Neural crest cell (in vitro differentiated cells): ENCODE measurements at places on chromosomes 5 and 9. TPM values are rescaled to one million over a fixed set of nuclear protein-coding genes. Genes with fewer than 3 reads are reported as not detected.

- no peaks in the 10 kb centered on the region for H3K36me3 ChIP-seq
- H3K27me3 ChIP-seq: peaks cover 20% of the 10 kb centered on the region
- H3K4me3 ChIP-seq: no peak overlapping the region
Observed at GRCh38 chr9:32644698-32645097, 9.2 kb upstream of the TAF1L start.

DNA sequence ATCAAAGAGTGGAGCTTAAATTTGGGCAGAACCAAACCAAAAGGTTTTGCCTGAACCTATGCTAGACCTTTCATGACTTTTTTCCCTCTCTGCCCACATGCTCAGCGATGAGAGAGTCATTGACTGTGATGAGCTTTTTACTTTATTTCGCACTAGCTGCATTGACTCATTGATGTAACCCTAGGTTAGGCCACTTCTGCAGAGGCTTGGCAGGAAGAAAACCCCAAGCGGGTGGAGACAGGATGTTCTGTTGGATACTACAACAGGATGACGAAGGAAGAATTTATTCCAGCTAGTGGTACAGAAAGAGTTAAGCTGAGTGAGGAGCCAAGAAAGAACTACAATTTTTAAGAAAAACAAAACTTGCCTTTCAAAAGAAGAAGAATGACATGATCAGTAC lies 18.4 kb downstream of the AGXT2 start:
- H3K36me3 ChIP-seq: no peaks in the 10 kb centered on the region
- DNase-seq: no peak
- no peak overlapping the region for H3K4me3 ChIP-seq
- peaks cover 3% of the 10 kb centered on the region for H3K27me3 ChIP-seq

IFNK gene
- total RNA-seq: not detected in 2 replicates

DNA sequence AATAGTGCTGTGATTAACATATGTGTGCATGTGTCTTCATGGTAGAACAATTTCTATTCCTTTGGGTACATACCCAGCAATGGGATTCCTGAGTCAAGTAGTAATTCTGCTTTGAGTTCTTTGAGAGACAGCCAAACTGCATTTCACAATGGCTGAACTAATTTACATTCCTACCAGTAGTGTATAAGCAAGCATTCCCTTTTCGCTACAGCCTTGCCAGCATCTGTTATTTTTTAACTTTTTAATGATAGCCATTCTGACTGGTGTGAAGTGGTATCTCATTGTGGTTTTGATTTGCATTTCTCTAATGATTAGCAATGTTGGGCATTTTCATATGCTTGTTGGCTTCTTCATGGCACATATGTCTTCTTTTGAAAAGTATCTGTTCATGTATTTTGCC lies 308.5 kb downstream of the ARRDC3 start:
- H3K27ac ChIP-seq: no peak overlapping the region
- no peak overlapping the region for H3K4me3 ChIP-seq
- peaks cover 7% of the 10 kb centered on the region for H3K4me1 ChIP-seq
- DNase-seq: no peak

PCDHB10 gene
- 5.2 and 5.5 TPM in 2 replicates for total RNA-seq

- no peaks in the 10 kb centered on the region for H3K36me3 ChIP-seq
- no peak overlapping the region for H3K4me3 ChIP-seq
- peaks cover 11% of the 10 kb centered on the region for H3K4me1 ChIP-seq
- no peak for DNase-seq
- H3K27me3 ChIP-seq: no peaks in the 10 kb centered on the region
- no peak overlapping the region for H3K27ac ChIP-seq
Observed at GRCh38 chr5:83433891-83434290, 37.7 kb upstream of the VCAN start.

STC2 gene
- 2.6 and 3.8 TPM in 2 replicates for total RNA-seq

- DNase-seq: no peak
- no peaks in the 10 kb centered on the region for H3K36me3 ChIP-seq
- H3K4me3 ChIP-seq: no peak overlapping the region
- H3K27me3 ChIP-seq: no peaks in the 10 kb centered on the region
- peaks cover 26% of the 10 kb centered on the region for H3K4me1 ChIP-seq
Observed at GRCh38 chr5:168612996-168613395, 33.8 kb upstream of the PANK3 start.

- H3K4me3 ChIP-seq: no peak overlapping the region
- no peak overlapping the region for H3K27ac ChIP-seq
- H3K27me3 ChIP-seq: no peaks in the 10 kb centered on the region
- DNase-seq: no peak
Observed at GRCh38 chr5:84088996-84089395, 295.7 kb downstream of the EDIL3 start.

GRCh38 chr5:15560421-15560820 lies 60.4 kb downstream of the FBXL7 start:
- no peaks in the 10 kb centered on the region for H3K27me3 ChIP-seq
- H3K4me1 ChIP-seq: peaks cover 5% of the 10 kb centered on the region
- peaks cover 21% of the 10 kb centered on the region for H3K36me3 ChIP-seq
- no peak overlapping the region for H3K4me3 ChIP-seq
- H3K27ac ChIP-seq: no peak overlapping the region
- DNase-seq: no peak

- H3K4me1 ChIP-seq: peaks cover 6% of the 10 kb centered on the region
- no peak for DNase-seq
- H3K27me3 ChIP-seq: no peaks in the 10 kb centered on the region
Observed at GRCh38 chr9:21153336-21154017, 11.8 kb upstream of the IFNW1 start.

- no peak overlapping the region for H3K4me3 ChIP-seq
- DNase-seq: no peak
- no peaks in the 10 kb centered on the region for H3K4me1 ChIP-seq
- H3K27ac ChIP-seq: no peak overlapping the region
Observed at GRCh38 chr9:135488527-135488926, 8.9 kb downstream of the PPP1R26 start.

DNA sequence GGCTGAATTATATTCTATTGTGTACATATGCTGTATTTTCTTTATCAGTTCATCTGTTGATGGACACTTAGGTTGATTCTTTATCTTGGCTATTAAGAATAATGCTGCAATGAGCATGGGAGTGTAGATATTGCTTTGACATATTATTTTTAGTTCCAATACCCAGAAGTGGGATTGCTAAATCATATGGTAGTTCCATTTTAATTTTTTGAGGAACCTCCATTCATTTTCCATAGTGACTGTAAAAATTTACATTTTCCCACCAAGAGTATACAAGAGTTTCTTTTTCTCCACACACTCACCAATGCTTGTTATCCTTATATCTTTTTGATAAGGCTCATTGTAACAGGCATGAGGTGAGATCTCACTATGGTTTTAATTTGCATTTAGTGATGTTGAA lies 19.4 kb downstream of the JAK2 start:
- no peaks in the 10 kb centered on the region for H3K4me1 ChIP-seq
- no peak for DNase-seq
- peaks cover 17% of the 10 kb centered on the region for H3K36me3 ChIP-seq
- no peak overlapping the region for H3K4me3 ChIP-seq

FCN2 gene
- total RNA-seq: not detected in 2 replicates

DNA sequence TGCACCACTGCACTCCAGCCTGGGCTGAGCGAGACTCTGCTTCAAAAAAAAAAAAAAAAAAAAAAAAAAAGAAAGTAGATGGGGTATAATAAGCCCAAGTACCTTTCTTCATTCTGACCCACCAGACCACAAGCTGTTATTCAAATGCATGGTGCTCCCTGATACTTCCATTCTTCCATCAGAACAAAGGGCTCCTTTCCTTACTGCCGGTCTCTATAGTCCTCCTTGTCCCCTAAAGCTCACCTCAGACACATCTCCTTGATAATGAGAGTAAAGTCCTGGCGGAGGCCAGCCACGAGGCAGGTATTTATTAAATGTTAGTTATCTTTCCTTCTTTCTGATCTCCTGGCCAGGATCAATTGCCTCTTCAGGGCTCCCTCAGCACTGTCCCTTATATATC lies 162.5 kb downstream of the RAB3C start:
- H3K27ac ChIP-seq: no peak overlapping the region
- no peaks in the 10 kb centered on the region for H3K4me1 ChIP-seq
- DNase-seq: no peak

- no peaks in the 10 kb centered on the region for H3K27me3 ChIP-seq
- no peak overlapping the region for H3K27ac ChIP-seq
- peaks cover 8% of the 10 kb centered on the region for H3K36me3 ChIP-seq
- DNase-seq: no peak
- no peak overlapping the region for H3K4me3 ChIP-seq
Observed at GRCh38 chr5:14251733-14252132, 108.6 kb downstream of the TRIO start.

DNA sequence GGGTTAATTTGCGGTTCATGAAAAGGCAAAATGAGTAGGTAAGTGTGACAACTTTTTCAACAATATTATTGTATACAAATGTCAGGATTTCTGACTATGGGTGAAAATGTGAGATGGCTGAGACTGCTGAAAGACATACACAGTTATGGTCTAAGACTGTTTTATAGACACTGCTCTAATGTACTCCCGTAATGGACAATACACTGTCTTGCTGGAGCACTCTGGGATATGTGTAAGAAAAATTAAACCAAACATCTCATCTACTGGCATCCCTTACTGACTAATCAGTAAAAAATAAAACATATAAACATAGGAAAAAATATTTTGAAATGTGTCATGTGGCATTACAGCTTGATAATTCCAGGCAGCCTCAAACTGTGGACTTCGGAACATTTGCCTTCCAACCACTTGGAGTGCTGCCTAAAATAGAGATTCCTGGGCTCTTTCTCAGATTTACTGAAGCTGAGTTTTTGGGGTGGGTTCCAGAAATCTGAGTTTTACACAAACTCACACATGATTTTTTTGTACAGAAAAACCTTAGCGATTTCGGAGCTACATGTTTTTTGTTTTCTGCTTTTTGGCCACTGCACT lies 233.9 kb upstream of the TBCA start:
- no peak for DNase-seq
- H3K4me1 ChIP-seq: peaks cover 22% of the 10 kb centered on the region
- no peaks in the 10 kb centered on the region for H3K36me3 ChIP-seq
- peaks cover 9% of the 10 kb centered on the region for H3K27me3 ChIP-seq
- H3K27ac ChIP-seq: no peak overlapping the region

DNA sequence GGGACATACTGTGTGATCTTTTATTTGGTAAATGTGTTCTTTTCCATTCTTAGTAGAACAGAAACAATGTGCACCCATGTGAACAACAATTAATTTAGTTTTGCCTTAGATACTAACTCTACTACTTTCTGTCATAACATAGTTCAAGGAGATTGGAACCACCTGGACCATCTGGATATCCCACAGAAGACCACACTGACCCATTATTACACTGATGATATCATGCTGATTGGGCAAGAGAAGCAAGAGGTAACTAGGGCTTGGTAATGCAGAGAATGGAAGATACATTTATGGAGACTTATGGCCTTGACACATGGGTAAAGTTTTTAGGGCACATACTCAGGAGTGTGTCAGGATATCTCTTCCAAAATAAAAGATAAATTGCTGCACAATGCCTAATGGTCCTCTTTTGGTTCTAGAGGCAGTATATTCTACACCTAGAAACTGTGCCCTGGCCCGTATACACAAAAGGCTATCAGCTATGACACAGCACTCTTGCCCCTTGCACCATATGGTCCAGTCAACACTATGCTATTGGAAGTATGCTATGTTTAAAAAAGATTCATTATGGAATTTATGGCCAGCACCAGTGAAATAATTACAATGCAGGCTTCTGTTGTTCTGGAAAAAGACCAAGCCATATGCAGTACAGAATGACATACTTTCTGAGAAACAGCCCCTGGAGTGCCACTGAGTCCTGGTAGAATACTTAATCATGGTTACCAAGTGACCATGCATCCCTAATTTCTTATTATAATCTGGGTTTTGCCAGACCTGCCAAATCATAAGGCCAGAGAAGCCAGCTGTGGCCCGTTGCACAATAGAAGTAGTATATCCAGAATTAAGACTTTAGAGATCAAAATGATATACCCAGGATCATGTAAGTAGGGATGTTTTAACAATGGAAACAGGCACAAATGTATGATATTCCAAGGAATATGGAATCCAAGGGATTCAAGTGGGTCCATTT lies 41.6 kb upstream of the MROH2B start:
- H3K4me3 ChIP-seq: no peak overlapping the region
- no peaks in the 10 kb centered on the region for H3K27me3 ChIP-seq
- H3K36me3 ChIP-seq: no peaks in the 10 kb centered on the region
- no peak for DNase-seq
- peaks cover 3% of the 10 kb centered on the region for H3K4me1 ChIP-seq
- H3K27ac ChIP-seq: no peak overlapping the region

DOK3 gene
- 10.5 and 11.4 TPM in 2 replicates for total RNA-seq

- H3K36me3 ChIP-seq: no peaks in the 10 kb centered on the region
- H3K27me3 ChIP-seq: no peaks in the 10 kb centered on the region
- DNase-seq: no peak
- no peak overlapping the region for H3K27ac ChIP-seq
Observed at GRCh38 chr5:45094876-45095440, 286.2 kb downstream of the MRPS30 start.

CCDC152 gene
- total RNA-seq: not detected in 2 replicates

GRCh38 chr5:121671624-121672023 lies 180.1 kb upstream of the FTMT start:
- H3K27ac ChIP-seq: no peak overlapping the region
- H3K4me3 ChIP-seq: no peak overlapping the region
- no peaks in the 10 kb centered on the region for H3K36me3 ChIP-seq
- no peak for DNase-seq
- H3K27me3 ChIP-seq: no peaks in the 10 kb centered on the region

DMRT2 gene
- total RNA-seq: 0.49 and 0.55 TPM in 2 replicates

DNA sequence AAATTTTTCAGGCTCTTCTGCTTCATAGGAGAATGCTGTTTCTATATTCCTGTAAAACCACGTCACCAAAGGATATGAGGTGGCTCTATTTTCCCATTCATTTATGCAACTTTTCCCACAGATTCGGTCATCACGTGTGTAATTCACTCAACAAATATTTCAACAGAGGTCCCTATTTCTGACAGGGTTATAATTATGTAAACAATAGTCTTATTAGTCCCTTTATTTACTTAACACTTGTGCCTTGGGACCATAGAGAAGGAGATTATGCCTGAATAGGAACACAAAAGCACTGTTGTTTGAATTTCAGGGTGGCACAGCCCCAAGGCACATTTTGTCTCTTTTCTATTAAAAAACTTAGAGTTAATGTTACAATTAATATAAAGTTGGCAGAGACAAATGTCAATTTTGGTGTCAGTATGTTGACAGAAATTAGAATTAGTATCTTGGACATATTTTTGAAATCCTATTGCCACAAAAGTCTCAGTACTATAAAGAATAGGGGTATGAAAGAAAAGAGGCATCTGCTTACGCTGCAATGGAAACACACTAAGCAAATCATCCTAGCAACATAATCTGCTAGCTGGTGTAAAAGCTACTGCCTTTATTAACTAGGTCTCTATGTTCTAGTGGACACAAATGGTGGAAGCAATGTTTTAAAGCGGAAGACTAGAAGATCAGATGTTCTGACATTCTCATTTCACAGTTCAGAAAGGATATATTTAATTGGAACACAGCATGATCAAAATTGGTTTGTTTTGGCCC lies 229.1 kb upstream of the TBCA start:
- DNase-seq: no peak
- peak overlapping the region; percentile 7 for H3K27ac ChIP-seq
- peaks cover 2% of the 10 kb centered on the region for H3K36me3 ChIP-seq
- peaks cover 14% of the 10 kb centered on the region for H3K27me3 ChIP-seq

DNA sequence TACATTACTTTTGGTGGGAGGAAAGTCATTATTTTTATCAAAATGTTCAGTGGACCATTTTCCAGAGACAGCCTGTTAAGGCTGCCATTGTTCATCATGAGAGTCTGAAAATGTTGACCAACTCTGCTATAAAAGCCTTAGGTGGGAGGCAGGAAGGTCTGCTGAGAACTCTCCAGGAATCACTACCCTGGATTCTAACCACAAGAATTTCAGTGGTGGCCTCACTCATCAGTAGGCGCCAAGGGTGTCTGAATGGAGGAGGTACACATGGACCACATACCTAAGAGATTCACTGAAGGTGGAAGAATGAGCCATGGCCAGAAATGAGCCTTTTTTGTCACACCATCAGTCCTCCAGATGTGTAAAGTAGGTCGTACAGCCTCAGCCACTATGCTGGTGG lies 21.0 kb upstream of the TLX3 start:
- H3K36me3 ChIP-seq: no peaks in the 10 kb centered on the region
- no peak for DNase-seq
- no peaks in the 10 kb centered on the region for H3K27me3 ChIP-seq

ABHD17B gene
- 42.1 and 42.5 TPM in 2 replicates for total RNA-seq
